K562 (cell line): ENCODE measurements at places on chromosomes 1 and 21. TPM values are rescaled to one million over a fixed set of nuclear protein-coding genes. Genes with fewer than 3 reads are reported as not detected.

GRCh38 chr1:86542631-86543030 lies 4.2 kb upstream of the CLCA4 start:
- H3K4me1 ChIP-seq, result no peaks in the 10 kb centered on the region
- H3K27me3 ChIP-seq, result no peaks in the 10 kb centered on the region
- no peaks in the 10 kb centered on the region for H3K36me3 ChIP-seq
- DNase-seq, result no peak
- no peak overlapping the region for H3K27ac ChIP-seq

GRCh38 chr21:43893536-43894205 lies 28.6 kb downstream of the AGPAT3 start:
- peak overlapping the region; percentile 75 for H3K27ac ChIP-seq
- H3K36me3 ChIP-seq, result peaks cover 28% of the 10 kb centered on the region; the same call in 2 of the 3 replicates
- DNase-seq, result no peak
- no peaks in the 10 kb centered on the region for H3K27me3 ChIP-seq
- H3K4me3 ChIP-seq, result peak overlapping the region; percentile 6; the same call in 1 of the 2 replicates

DNA sequence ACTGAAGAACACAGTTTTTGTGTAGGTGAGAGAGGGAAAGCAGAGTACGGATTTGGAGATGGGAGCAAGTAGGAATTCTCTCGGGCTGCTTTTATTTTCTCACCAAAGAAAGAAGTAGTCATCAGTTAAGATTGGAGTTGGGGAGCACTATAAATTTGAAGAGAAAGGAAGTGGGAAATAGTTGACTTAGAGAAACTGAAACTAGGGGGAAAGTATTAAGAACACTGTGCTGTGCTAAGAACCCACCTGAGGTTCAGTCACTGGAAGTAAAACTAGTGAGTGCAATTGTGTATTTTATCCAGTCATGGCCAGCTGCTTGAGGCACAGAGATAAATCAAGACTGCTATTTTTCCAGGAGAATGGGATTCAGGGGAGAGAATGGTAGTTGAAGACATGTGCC lies 37.4 kb downstream of the CLCC1 start:
- peaks cover 94% of the 10 kb centered on the region for H3K36me3 ChIP-seq
- no peak overlapping the region for H3K4me3 ChIP-seq
- DNase-seq, result no peak
- no peaks in the 10 kb centered on the region for H3K4me1 ChIP-seq
- no peak overlapping the region for H3K27ac ChIP-seq
- no peaks in the 10 kb centered on the region for H3K27me3 ChIP-seq

DNA sequence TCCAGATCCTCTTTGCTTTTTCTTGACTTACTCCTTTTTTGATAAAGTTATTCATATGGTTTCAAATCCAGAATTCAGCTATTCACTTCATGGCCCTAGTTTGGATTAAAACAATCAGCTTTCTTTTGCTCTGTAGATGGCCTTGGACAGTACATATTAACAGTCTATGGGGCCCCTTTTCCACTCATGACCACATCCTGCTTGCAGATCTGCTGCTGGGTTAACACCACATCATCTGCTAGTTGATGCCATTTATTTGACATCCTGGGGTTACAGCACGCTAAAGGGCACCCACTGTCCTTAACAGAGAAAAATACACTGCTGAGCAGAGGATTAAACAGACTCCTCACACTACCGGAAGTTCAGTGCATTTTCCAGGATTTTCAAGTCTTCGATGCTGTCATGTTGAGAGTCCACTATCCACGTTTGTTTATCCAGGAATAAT lies 941 bp upstream of the IFI16 start:
- H3K27ac ChIP-seq, result no peak overlapping the region
- no peaks in the 10 kb centered on the region for H3K36me3 ChIP-seq
- H3K27me3 ChIP-seq, result no peaks in the 10 kb centered on the region
- no peaks in the 10 kb centered on the region; the same call in 1 of the 3 replicates for H3K4me1 ChIP-seq

- H3K4me1 ChIP-seq, result no peaks in the 10 kb centered on the region
- H3K27ac ChIP-seq, result no peak overlapping the region
- no peak for DNase-seq
- H3K4me3 ChIP-seq, result no peak overlapping the region
- no peaks in the 10 kb centered on the region for H3K36me3 ChIP-seq
These were observed 2.5 kb downstream of the WLS start for GRCh38 chr1:68229650-68230483.

GRCh38 chr1:32128479-32128878 lies 20.6 kb downstream of the KPNA6 start:
- peaks cover 23% of the 10 kb centered on the region; the same call in 1 of the 3 replicates for H3K36me3 ChIP-seq
- H3K27ac ChIP-seq, result peak overlapping the region; percentile 54
- H3K4me1 ChIP-seq, result peaks cover 41% of the 10 kb centered on the region
- no peak overlapping the region for H3K4me3 ChIP-seq

GRCh38 chr1:216653001-216653400 lies 70.2 kb downstream of the ESRRG start:
- H3K36me3 ChIP-seq, result no peaks in the 10 kb centered on the region
- no peak for DNase-seq
- no peaks in the 10 kb centered on the region for H3K27me3 ChIP-seq
- H3K4me3 ChIP-seq, result no peak overlapping the region
- H3K27ac ChIP-seq, result no peak overlapping the region

DNA sequence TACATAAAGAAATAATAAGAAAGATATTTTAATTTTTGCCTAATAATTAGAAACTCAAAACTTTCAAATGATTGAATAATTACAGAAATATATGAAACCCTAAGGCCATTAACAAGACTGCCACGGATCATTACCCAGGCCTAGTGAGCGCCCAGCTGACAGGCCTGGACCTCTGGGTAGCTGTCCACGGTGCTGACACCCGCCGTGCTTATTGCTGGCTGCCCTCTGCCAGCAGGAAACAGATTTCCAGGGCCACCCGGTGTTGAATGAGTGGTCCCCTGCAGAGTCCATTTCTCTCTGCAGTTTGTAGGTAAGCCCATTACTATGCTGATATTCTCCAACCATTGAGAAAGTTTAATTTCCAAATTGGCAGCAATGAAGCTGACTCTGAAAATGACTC lies 254.4 kb upstream of the GJB5 start:
- H3K27ac ChIP-seq, result no peak overlapping the region
- no peaks in the 10 kb centered on the region for H3K36me3 ChIP-seq
- no peak overlapping the region for H3K4me3 ChIP-seq

GRCh38 chr1:172902861-172903381 lies 147.8 kb downstream of the TNFSF18 start:
- no peaks in the 10 kb centered on the region for H3K27me3 ChIP-seq
- no peak for DNase-seq
- H3K27ac ChIP-seq, result no peak overlapping the region
- no peak overlapping the region for H3K4me3 ChIP-seq
- no peaks in the 10 kb centered on the region for H3K4me1 ChIP-seq
- H3K36me3 ChIP-seq, result no peaks in the 10 kb centered on the region

DNA sequence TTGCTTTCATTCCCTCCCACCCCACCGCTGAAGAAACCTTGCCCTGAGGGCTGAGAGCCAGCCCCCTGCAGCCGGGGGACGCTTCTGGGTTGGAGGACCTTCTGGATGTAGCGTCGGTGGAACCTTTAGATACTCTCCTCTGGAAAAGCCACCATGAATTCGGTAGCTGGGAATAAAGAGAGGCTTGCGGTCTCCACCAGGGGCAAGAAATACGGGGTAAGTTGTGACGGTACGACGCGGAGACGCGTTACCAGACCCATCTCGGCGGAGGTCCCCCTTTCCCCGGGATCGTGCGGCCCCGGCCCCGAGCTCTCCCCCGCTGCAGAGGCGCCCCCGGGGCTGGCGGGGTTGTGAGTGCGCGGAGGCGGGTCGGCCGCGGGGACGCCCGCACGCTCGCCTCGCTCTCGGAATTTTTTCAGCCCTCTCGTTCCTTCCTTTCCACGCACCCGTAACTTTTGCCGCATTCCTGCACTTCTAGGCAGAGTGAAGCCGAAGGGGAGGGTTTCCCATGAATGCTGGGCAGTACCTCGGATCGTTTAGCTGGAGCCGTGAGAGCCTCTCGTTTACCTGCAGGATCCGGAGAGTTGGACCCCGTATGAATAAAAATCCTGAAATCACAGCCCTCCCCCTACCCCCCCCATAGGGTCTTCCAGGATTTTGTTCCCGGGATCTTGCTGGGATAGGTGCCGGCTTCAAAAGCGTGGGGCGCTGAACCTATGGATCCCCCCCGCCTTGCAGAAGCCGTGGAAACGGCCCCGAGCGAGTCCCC lies 671 bp downstream of the KIF26B start:
- peak; percentile 24 for DNase-seq
- no peaks in the 10 kb centered on the region for H3K36me3 ChIP-seq
- peaks cover 59% of the 10 kb centered on the region for H3K27me3 ChIP-seq
- 0 out of 2 replicates have a peak overlapping the region, but pooled peaks have one; percentile 35 for H3K4me3 ChIP-seq
- H3K4me1 ChIP-seq, result peaks cover 42% of the 10 kb centered on the region
- H3K27ac ChIP-seq, result no peak overlapping the region

- no peak overlapping the region for H3K27ac ChIP-seq
- H3K36me3 ChIP-seq, result no peaks in the 10 kb centered on the region
- no peak overlapping the region for H3K4me3 ChIP-seq
- no peaks in the 10 kb centered on the region for H3K27me3 ChIP-seq
These were observed 164.7 kb upstream of the RGS18 start for GRCh38 chr1:191993549-191993948.

- H3K36me3 ChIP-seq, result no peaks in the 10 kb centered on the region
- DNase-seq, result no peak
These were observed 21.6 kb downstream of the RIT1 start for GRCh38 chr1:155889566-155889965.

GRCh38 chr1:64946916-64947315 lies 19.4 kb downstream of the JAK1 start:
- H3K27ac ChIP-seq, result no peak overlapping the region
- no peaks in the 10 kb centered on the region for H3K27me3 ChIP-seq
- no peak for DNase-seq
- H3K36me3 ChIP-seq, result no peaks in the 10 kb centered on the region
- H3K4me3 ChIP-seq, result no peak overlapping the region

DNA sequence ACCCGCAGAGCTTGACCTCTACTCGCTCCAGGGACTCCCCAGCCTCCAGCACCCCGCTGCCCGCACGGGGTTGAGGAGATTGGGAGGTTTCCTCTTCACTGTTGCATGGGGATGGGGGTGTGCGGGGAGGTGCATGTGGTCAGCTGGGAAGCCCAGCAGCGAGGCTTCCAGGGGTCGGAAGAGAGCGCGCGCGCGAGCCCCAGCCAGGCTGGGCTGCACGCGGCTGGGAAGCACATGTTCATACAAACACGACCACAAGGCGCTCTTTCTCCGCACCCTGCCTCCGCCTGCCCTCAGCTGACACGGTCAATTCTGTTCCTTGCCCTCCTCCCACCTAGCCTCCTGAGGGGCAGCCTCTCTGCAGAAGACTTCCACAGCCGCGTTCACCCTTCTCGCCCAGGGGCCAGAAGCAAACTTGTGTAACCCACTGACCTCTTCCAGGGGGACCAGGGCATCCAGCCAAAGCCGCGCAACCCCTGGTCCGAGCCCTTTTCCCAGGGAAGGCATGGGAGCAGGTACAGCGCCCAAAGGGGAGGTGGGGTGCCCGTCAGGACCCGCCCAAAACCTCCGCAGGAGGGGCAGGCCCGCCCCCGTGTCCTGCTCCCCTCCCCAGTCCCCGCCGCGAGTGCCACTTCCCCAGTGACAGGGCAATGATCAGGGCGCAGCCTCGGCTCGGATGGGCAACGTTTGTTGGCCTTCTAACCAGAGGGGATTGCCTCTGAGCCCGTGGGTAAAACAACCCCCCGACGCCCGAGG lies 1.3 kb downstream of the COL24A1 start:
- H3K36me3 ChIP-seq, result no peaks in the 10 kb centered on the region
- H3K27me3 ChIP-seq, result peaks cover 29% of the 10 kb centered on the region
- H3K27ac ChIP-seq, result no peak overlapping the region
- H3K4me3 ChIP-seq, result no peak overlapping the region

GRCh38 chr1:21783679-21784603 lies 992 bp upstream of the USP48 start:
- peaks cover 4% of the 10 kb centered on the region; the same call in 1 of the 3 replicates for H3K36me3 ChIP-seq
- peak overlapping the region; percentile 99 for H3K27ac ChIP-seq
- peak; percentile 92 for DNase-seq
- H3K4me1 ChIP-seq, result peaks cover 12% of the 10 kb centered on the region; the same call in 2 of the 3 replicates
- H3K4me3 ChIP-seq, result peak overlapping the region; percentile 61
- no peaks in the 10 kb centered on the region for H3K27me3 ChIP-seq

DNA sequence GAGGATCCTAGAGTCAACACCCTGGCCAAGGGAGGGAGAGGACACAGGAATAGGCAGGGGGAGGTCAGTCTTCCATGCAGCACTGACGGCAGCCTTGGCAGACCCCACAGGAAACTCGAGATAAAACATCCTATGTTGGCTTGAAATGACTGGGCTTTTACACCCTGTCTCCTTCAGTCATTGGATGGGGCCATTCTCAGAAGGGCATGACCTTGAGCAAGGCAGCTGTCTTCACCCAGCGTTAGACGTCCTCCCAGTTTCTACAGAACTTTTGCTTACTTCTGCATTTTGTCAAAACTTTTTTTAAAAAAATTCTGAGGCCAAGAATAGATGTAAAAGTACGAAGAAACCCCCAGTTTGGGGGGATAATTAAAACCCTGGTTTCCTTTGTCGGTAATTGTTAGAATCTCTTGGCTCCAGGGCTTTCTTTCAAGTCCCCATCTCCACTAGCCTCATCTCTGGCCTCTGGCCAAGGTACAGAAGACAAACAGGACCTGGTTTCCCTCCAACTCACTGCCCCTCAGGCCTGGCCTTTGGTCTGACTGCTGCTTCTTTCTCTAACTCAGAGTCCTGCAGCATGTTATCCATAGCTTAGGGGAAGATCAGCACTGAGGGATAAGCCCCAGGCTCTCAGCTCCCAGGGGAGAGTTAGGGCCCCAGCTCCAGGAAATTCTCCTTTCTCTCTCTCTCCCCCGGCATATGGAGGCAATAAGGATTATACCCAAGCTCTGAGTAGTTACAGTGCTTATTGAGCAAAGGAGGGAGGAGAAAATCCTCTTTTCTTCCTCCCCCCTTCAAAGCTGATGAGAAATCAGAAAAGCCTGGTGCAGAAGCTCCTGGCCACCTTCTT lies 51.6 kb upstream of the KCND3 start:
- H3K27ac ChIP-seq, result no peak overlapping the region
- H3K4me3 ChIP-seq, result no peak overlapping the region
- no peaks in the 10 kb centered on the region for H3K36me3 ChIP-seq
- H3K4me1 ChIP-seq, result no peaks in the 10 kb centered on the region
- H3K27me3 ChIP-seq, result peaks cover 11% of the 10 kb centered on the region; the same call in 1 of the 2 replicates

GRCh38 chr21:42044871-42045495 lies 26.1 kb upstream of the UMODL1 start:
- no peak overlapping the region for H3K4me3 ChIP-seq
- H3K4me1 ChIP-seq, result no peaks in the 10 kb centered on the region
- no peak for DNase-seq

DNA sequence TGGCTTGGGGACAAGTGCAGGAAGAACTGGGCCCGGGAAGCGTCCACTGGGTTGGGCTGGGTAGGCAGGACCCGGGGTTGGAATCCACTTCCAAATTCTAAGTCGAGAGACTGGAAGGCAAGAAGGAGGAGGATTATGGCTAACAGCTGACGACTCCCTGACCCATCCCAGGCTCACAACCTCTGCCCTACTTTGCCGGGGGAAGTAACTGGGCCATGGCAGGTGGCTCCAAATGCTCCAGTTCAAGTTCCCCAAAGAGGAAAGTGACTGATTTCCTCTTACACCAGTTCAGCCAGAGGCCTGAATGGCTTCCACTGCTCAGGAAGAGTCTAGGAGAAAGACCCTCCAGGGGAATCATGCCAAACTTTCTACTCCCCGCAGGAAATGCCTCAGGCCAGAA lies 11.4 kb downstream of the EMC1 start:
- no peaks in the 10 kb centered on the region for H3K27me3 ChIP-seq
- no peak for DNase-seq
- H3K36me3 ChIP-seq, result peaks cover 91% of the 10 kb centered on the region
- no peak overlapping the region for H3K27ac ChIP-seq

- no peak overlapping the region for H3K27ac ChIP-seq
- no peaks in the 10 kb centered on the region for H3K27me3 ChIP-seq
- no peak overlapping the region for H3K4me3 ChIP-seq
These were observed 16.0 kb downstream of the OR2T11 start for GRCh38 chr1:248618878-248619277.

Gene HEATR1
- 108 and 113 TPM in 2 replicates for total RNA-seq

Gene KIF17
- total RNA-seq, result 0.11 and 0.47 TPM in 2 replicates

Gene CELA3B
- total RNA-seq, result 3.1 and 3.8 TPM in 2 replicates

Gene KCNJ9
- total RNA-seq, result not detected in 2 replicates

Gene CFAP126
- not detected in 2 replicates for total RNA-seq

Gene LCE2A
- total RNA-seq, result not detected in 2 replicates

Gene EXO5
- 2.1 and 2.6 TPM in 2 replicates for total RNA-seq

Gene SH3BGR
- 14.8 and 17.5 TPM in 2 replicates for total RNA-seq
